Ecto neural progenitor cell (in vitro differentiated cells): ENCODE measurements at places on chromosomes 16 and 17.
A peak's percentile ranks its signal among the peaks of the same experiment; 100 is the strongest.

- DNase-seq = no peak
Measured at GRCh38 chr17:1574697-1575471, 12.3 kb upstream of the PITPNA start.

GRCh38 chr16:14249291-14250032 is 178.3 kb downstream of the MRTFB start:
- DNase-seq = peak; percentile 56

- DNase-seq = no peak
Measured at GRCh38 chr16:79480056-79480455, 120.5 kb downstream of the MAF start.

DNA sequence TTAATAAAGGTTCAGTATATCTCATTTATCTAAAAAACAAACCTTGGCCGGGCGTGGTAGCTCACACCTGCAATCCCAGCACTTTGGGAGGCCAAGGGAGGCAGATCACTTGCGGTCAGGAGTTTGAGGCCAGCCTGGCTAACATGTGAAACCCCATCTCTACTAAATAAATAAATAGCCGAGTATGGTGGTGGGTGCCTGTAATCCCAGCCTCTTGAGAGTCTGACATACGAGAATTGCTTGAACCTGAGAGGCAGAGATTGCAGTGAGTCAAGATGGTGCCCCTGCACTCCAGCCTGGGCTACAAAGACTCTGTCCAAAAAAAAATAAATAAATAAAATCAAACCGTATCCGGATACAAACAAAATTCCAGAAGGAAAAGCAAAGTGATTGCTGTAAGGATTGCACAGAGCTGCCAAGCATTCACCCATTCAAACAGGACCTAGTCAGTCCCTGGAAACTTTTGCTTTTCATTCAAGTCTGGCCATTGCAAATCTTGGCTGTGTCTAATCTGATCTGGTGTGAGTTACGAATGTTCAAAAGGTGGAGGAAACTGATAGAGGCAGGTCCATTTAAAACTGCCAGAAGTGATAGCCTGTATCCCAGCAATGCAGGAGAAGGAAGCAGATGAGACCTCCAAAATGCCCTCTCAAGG is 102.5 kb upstream of the CLEC3A start:
- DNase-seq = no peak

- peak; percentile 69 for DNase-seq
Measured at GRCh38 chr16:49838441-49839016, 17.4 kb downstream of the ZNF423 start.

DNA sequence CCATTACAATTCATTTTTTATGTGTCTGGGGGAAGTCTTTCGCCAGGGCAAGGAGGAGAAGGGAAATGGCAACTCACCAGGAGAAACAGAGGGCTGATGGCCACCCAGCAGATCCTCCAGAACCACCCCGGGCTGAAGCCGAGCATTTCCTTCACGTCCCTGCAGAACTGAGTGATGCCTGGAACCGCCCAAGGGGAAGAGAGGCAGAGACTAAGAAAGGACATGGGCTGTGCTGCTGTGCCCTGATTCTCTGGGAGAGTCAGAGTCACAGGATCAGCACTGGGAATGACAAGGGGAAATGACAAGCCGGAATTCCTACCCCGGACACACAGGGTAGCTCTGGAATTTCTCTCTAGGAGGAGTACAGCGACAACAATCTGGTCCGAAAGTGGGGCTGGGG is 27.8 kb downstream of the SLC6A4 start:
- DNase-seq = no peak

GRCh38 chr17:27471321-27472269 is 15.3 kb downstream of the KSR1 start:
- DNase-seq = no peak

DNA sequence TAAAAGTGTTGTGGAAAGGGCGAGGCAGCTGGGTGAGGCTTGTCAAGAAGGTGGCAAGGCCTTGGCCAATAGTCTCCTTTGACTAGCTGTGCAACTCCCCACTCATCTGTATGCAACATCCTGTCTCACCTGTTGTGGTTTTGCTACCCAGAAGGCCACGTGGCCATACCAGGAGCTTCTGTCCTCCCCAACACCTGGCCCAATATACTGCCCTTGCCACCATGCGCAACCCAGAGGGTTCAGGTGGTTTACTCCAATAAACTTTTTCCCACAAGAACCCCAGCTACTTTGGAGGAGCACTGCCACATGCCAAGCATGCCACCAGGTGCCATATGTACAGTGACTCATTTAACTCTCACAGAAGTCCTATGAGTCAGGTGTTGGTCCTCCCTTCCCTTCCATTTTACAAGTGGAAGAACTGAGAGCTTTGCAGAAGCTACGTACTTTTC is 10.2 kb downstream of the MYO19 start:
- no peak for DNase-seq

GRCh38 chr16:1287982-1288670 is 21.3 kb upstream of the UBE2I start:
- no peak for DNase-seq

GRCh38 chr17:32909787-32910369 is 18.1 kb upstream of the TMEM98 start:
- DNase-seq = peak; percentile 79

DNA sequence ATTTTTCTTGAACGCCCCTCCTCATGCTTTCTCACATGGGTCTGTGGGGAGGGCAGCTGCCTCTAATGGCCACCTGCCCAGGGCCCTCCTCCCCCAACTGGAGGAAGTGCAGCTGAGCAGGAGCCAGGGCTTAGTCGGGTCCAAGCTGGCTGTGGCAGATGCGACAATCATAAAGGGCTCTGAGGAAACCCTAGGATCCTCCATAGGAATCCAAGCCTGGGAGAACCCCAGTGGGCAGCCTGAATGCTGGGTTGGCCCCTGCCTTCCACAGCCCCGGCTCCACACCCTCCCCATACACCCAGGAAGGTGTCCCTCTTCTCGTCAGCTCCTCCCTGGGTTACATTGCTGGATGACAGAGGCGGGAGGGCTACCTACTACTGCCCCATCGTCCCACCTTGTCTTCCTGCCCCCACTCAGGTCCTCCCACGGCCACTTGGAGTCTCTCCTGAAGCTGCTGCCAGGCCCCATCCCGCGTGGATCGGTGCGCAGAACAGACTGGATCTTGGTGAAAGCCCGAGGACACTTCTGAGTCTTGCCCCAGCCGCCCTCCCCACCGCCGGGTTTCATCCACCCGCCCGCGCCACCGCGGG is 15.6 kb upstream of the CBFB start:
- DNase-seq = no peak
